Epithelial cell of prostate (primary cell): ENCODE measurements at places on chromosomes 16 and 17.

DNA sequence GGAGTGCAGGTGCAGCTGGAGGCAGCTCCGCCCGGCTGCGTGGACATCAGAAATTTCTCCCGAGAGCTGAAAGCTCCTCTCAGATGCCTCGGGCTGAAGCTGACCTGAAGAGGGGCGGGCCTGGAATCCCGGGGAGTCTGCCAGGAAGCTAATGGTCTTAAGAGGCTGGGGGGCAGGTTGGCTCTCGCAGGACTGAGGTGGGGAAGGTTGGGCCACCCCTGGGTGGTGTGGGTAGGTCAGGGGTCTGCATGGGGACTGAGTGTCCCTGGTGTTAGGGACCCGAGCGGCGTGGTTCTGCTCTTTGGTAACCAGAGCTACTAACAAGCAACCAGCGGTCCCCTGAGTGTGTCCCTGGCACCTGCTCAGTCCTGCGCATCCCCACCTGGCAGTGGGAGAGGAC, 3.5 kb downstream of the CHMP6 start:
- DNase-seq: no peak

- DNase-seq: no peak
Observed at GRCh38 chr16:86823125-86823524, 244.8 kb downstream of the FOXL1 start.

GRCh38 chr16:86395477-86395876, 114.8 kb upstream of the FOXF1 start:
- DNase-seq: no peak

DNA sequence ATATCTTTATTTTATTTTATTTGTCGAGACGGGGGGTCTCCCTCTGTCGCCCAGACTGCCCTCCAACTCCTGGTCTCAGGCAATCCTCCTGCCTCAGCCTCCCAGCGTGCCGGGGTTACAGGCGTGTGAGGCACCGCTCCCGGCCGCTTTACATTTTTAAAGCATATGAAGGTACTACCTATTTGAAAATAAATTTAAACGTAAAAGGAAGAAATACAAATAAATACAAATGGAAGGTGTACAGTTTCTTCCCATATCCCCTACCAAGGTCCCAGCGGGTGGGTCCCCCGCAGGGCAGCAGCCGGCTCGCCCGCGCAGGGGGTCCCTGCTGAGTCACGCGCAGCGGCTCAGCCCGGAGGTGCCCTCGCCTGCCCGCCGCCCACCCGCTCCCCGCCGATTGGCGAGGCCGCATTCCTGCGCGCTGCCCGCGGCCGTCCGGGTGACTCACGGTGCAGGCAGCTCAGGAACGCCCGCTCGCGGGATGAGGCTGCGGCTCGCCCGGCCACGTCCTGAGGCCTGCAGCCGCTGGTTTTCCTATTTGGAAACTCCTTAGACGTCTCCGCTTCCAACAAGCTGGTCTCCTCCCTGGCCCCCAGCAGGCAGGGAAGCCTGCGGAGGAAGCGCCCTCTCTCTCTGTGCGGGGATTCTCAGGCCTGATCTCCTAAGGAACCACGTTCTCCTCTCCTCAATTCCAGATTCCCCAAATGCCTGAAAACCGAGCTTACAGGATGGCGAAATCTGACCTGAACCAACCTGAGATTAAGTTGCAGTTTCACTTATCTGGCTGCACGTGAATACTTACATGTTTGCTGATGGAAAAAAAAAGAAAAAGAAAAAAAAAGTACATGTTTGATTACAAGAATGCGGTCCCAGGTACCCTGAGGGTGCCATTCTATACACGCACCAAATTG, 54.8 kb upstream of the MAP3K14 start:
- peak; percentile 55 for DNase-seq

DNA sequence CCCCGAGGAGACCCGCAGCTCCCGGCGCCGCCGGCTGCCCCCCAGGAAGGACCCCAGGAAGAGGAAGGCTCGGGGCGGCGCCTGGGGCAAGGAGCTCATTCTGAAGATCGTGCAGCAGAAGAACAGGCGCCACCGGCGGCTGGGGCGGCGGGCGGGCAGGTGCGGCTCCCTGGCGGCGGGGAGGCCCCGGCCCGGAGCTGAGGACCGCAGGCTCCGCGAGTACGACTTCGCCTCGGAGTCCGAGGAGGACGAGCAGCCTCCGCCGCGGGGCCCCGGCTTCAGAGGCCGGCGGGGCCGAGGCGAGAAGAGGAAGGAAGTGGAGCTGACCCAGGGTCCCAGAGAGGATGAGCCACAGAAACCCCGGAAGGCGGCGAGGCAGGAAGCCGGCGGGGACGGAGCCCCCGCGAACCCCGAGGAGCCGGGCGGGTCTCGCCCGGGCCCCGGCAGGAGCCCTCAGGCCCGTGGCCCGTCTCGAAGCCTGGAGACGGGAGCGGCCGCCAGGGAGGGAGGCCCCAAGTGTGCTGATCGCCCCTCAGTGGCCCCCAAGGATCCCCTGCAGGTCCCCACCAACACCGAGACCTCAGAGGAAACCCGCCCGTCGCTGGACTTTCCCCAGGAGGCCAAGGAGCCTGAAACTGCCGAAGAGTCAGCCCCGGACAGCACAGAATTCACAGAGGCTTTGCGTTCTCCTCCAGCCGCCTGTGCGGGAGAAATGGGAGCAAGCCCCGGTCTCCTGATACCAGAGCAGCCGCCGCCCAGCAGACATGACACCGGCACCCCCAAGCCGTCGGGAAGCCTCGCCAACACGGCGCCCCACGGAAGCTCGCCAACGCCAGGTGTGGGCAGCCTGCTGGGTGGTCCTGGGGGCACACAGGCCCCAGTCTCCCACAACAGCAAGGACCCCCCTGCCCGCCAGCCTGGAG, 22.3 kb upstream of the ZFPM1 start:
- DNase-seq: no peak

DNA sequence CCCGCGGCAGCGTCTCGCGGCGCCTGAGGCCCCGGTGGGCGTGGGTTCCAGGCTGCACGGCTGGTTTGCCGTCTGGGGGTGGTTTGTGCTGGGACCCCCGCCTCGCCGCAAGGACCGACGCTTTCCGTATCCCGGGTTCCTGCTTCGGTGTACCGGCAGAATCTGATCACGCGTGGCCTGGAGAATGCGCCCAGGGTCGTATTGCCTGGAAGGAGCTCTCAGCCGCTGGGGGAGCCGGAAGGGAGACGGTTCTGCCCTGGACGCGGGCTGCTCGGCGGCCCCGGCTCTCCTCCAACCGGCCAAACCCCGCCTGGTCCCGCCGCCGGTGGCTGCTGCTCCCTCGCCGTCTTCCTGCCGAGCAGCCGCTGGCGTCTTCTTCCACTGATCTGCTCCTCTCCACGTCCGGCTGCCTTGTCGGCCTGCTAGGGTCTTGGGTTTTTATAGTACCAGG, 39.8 kb downstream of the ZNF778 start:
- DNase-seq: no peak

- no peak for DNase-seq
Observed at GRCh38 chr17:50154604-50155003, 4.1 kb upstream of the PPP1R9B start.

GRCh38 chr16:80804526-80805383, at the start of gene CDYL2:
Gene CDYL2 (minus strand): TSS chr16:80804598. CDS start chr16:80804173, 425 bp downstream.
- DNase-seq: no peak

DNA sequence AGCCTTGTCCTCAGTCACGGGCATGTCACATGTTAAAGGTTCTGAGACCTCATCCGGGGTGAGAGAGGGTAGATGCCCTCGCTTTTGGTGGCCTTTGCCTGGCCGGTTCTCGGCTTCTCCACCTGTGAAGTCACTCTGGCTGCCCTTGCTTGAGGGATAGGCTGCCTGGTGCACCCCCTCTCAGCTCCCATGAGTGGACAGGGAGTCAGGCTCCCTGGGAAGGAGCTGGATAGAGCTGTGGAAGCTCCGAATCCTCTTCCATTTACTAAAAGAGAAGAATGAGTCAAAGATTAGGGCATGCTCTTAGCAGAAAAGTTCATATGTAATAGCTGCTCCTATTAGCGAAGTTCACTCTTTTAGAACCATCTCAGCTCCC, 142.0 kb downstream of the IRX3 start:
- no peak for DNase-seq

DNA sequence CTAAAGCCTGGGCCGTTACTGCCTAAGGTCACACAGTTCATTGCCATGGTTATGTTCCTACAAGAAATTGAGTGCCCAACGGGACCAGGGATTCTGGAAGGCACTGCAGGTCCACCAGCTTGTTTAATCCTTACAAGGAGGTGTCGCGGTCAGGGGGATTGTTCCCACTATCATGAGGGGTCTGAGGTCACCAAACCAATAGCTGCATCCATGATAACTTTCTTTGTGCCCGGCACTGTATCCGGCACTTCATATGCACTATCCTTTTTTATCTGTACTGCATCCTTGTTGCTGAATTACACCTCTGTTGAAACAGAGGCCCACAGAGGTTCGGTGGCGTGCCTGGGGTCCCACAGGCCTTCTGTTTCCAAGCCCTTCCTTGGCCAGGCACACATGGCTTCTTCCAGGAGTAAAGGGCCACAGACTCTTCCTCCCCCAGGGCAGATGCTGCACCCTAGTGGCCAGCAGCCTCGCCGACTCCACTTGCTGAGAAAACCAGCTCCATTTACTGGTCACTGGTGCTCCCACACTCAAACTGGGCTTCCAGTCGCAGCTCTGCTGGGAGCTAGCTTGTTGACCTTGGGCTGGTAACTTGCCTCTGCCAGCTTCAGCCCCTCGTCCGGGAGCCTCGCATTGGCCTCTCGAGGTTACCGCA, 82.0 kb upstream of the PLCG2 start:
- DNase-seq: no peak

- no peak for DNase-seq
Observed at GRCh38 chr17:69350911-69351310, 24.0 kb upstream of the ABCA5 start.
